Testis (tissue), 5 donors: ENCODE measurements at places on chromosomes 5 and 9. TPM values are rescaled to one million over a fixed set of nuclear protein-coding genes. Genes with fewer than 3 reads are reported as not detected.

DNA sequence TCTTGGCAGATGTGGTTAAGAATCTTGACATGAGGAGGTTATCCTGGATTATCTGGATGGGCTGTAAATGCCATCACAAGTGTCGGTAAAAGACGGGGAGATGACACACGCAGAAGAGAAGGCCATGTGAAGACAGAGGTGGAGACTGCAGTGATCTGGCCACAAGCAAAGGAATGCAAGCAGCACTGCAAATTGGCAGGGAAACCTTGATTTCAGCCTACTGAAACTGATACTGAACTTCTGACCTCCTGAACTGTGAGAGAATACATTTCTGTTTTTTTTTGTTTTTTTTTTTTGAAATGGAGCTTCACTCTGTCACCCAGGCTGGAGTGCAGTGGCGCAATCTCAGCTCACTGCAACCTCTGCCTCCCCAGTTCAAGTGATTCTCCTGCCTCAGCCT is 92.4 kb upstream of the NFIL3 start:
- no peak overlapping the region for H3K27ac ChIP-seq
- H3K36me3 ChIP-seq = no peaks in the 10 kb centered on the region
- H3K4me1 ChIP-seq = no peaks in the 10 kb centered on the region

DNA sequence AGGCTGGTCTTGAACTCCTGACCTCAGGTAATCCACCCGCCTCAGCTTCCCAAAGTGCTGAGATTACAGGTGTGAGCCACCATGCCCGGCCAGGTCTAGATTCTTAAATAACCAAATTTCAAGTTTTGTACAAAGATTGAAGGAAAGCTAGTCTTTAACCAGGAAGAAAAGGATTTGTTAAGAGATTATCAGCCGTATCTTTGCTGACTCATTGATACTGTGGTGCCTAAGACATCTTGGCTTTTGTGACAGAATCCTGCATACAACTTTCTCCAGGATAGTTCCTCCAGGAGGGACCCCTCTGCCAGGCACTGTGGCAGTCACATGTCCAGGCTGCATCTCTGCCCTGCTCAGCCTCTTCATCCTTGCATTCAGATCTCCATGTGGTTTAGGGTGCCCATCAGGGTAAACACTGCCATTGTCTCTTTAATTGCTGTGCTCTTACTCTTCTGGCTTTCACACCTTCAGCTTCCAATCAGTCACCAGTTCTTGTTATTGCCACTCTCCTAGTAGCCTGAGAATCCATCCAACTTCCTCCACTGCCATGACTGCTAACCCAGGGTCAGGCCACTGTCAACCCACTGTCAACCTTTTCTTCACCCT is 10.0 kb downstream of the MAP3K1 start:
- no peak overlapping the region for H3K4me3 ChIP-seq
- no peak overlapping the region for H3K27ac ChIP-seq
- no peak for DNase-seq
- no peaks in the 10 kb centered on the region for H3K27me3 ChIP-seq
- H3K36me3 ChIP-seq = no peaks in the 10 kb centered on the region

- no peak overlapping the region for H3K4me3 ChIP-seq
- no peaks in the 10 kb centered on the region for H3K27me3 ChIP-seq
- H3K27ac ChIP-seq = no peak overlapping the region
- no peak for DNase-seq
Observed at GRCh38 chr5:33806738-33807442, 84.9 kb downstream of the ADAMTS12 start.

- no peaks in the 10 kb centered on the region for H3K36me3 ChIP-seq
- H3K27me3 ChIP-seq = no peaks in the 10 kb centered on the region
- no peaks in the 10 kb centered on the region for H3K4me1 ChIP-seq
- peak overlapping the region; percentile 58 for H3K4me3 ChIP-seq
- peak; percentile 59 for DNase-seq
Observed at GRCh38 chr9:11618241-11618805, 1005.5 kb upstream of the PTPRD start.

DNA sequence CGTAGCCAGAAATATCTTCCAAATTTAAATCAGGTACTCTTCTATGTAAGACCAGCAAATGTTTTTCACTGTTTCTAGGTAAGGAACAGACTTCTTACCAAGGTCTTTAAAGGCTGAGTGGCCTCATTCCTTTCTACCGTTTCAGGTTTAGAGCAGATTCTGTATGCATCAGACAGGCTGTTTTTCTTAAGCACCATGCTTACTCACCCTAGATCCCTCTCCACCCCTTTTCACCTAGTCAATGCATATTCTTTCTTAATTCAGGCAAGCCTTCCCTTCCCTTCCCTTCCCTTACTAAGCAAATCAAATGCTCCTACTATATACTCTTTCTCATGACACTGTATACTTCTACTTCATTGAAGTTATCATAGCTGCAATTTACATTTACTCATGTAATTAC is 70.7 kb downstream of the RFX3 start:
- no peaks in the 10 kb centered on the region for H3K27me3 ChIP-seq
- H3K27ac ChIP-seq = no peak overlapping the region

- H3K4me1 ChIP-seq = no peaks in the 10 kb centered on the region
- H3K36me3 ChIP-seq = no peaks in the 10 kb centered on the region
- H3K27me3 ChIP-seq = no peaks in the 10 kb centered on the region
- no peak overlapping the region for H3K27ac ChIP-seq
Observed at GRCh38 chr9:138063785-138064184, 186.2 kb downstream of the CACNA1B start.

DNA sequence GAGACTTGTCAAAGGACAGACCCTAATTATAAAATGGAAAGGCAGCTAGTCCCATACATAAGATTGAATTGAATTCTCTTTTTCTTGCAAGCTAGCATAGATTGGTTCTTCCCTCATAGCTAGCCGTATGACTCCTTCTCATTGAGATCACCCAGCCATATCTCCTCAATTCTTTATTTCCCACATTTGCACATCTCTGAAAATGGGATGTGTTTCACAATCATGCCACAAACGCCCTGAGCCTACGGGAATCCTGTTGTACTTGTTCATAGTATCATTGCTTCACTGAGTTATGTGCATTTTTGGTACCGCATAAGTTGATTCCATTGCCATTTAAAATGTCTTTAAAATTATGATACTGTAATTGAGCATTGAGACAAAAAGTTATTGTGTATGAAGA is 90.5 kb downstream of the PCSK1 start:
- no peak overlapping the region for H3K27ac ChIP-seq
- no peaks in the 10 kb centered on the region for H3K27me3 ChIP-seq
- DNase-seq = no peak
- no peaks in the 10 kb centered on the region for H3K36me3 ChIP-seq

DNA sequence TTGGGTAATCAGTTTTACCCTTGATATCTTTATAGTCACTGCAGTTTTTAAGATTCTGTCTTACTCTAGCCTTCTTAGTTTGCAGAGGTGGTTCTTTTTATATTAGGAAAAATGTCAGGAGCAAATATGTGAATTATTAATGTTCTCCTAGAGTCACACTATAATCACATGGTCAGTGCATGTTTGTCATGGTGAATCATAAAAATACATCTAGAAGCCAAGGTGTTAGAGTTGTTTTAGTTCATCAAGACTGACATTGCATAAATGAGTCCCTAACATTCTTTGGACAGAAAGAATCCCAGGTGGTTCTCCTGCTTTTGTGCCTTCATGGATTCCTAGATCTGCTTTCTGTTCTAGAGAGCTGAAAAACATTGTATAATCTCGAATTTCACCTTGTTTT is 22.9 kb downstream of the ATG10 start:
- no peaks in the 10 kb centered on the region for H3K27me3 ChIP-seq
- DNase-seq = no peak
- H3K4me1 ChIP-seq = no peaks in the 10 kb centered on the region
- no peak overlapping the region for H3K4me3 ChIP-seq
- no peaks in the 10 kb centered on the region for H3K36me3 ChIP-seq

MCTP1 gene
- total RNA-seq = 15.5 TPM

SREK1IP1 gene
- 10.4 TPM for total RNA-seq

PRRT1B gene
- total RNA-seq = not detected

LHX2 gene
- total RNA-seq = 2.0 TPM

PLPP7 gene
- total RNA-seq = 29.9 TPM
